Nucleus accumbens (tissue), 56 donors: ENCODE measurements at places on chromosomes 7 and 10.

DNA sequence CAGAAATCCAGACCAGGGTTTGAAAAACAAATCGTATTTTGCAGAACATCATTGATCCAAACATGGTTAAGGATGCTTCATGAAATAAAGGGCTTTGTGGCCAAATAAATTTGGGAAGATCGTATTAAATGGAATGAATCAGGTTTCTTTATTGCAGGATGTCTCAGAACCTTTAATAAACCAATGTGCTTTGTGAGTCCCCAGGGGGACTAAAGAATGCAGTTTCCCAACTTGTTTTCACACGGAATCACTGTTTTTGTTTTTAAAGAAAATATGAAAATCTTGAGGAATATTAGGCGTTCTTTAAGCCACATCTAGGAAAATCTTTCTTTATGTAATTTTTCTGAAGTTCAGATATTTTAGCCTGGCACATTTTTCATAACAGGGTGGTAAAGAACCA, 16.8 kb upstream of the CCDC172 start:
- DNase-seq, result no peak

DNA sequence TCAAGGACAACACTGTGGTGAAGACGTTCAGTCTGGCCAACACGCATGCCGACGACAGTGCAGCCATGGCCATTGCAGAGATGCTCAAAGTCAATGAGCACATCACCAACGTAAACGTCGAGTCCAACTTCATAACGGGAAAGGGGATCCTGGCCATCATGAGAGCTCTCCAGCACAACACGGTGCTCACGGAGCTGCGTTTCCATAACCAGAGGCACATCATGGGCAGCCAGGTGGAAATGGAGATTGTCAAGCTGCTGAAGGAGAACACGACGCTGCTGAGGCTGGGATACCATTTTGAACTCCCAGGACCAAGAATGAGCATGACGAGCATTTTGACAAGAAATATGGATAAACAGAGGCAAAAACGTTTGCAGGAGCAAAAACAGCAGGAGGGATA, 6.6 kb downstream of the LMOD2 start:
- no peak for DNase-seq

GRCh38 chr7:56028942-56029630, 22.2 kb downstream of the PSPH start:
- no peak for DNase-seq

- DNase-seq, result peak; percentile 1
Measured at GRCh38 chr10:17430647-17431355, 23.6 kb downstream of the ST8SIA6 start.

GRCh38 chr7:156836443-156836842, 56.5 kb downstream of the LMBR1 start:
- DNase-seq, result no peak

DNA sequence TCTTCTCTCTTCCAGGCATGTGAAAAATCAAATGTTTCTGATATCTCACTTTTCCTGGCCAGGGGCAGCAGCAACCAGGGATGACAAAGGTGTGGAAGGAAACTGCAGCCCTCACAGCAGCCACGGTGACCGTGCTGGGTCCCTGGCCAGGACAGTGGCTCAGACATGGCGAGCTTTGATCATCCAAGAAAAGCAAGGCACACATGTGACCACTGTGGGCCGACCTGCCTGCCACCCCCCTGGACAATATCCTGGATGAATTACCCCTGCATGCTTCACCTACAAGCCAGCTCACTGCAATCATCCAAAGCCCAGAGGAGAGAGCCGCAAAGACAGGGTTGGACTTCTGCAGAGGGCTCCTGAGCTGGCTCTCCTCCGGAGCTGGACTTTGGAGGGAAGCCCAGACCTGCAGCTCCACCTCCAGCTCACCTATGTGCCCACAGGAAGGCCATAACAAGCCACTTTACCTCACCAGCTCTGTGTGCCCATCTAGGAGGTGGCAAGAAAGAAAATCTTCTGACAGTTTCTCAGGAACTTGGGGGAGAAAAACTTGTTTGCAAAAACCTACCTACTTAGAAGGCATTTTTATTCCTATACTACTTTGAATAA, 2.7 kb downstream of the CHST15 start:
- DNase-seq, result no peak

DNA sequence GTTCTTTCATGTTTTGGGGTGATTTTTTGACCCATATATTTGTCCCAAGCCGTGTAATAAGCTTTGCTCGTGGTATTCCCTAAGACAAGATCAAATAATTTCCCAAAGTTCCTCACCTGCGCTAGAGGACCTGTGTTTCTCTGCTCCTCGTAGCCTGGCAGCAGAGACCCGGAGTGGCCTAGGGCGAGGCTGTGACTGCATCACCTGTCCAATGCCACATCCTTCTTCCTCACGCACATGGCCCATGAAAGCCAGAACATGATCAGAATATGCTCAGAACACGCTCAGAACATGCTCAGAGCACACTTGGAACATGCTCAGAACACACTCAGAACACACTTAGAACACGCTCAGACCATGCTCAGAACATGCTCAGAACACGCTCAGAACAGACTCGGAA, 23.8 kb downstream of the EN2 start:
- no peak for DNase-seq

DNA sequence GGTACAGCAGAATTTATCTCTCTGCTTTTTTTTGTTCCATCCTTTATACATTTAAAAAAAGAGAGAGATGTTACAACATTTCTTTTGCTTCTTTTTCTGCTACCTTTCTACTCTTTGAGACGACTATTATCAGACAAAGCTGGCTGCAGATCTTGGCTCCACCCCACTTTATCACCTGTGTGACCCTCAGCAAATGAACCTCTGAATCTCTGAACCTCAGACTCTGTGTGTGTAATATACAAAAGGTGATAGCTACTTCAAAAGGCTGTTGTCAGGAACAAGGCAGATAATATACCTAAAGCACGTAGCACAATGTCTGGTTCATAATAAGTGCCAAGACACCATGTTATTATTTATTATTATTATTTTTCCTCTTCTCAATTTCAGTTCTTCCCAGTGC, 32.6 kb upstream of the UBE2D1 start:
- no peak for DNase-seq

GRCh38 chr7:110386006-110386405, 704.9 kb upstream of the LRRN3 start:
- no peak for DNase-seq

DNA sequence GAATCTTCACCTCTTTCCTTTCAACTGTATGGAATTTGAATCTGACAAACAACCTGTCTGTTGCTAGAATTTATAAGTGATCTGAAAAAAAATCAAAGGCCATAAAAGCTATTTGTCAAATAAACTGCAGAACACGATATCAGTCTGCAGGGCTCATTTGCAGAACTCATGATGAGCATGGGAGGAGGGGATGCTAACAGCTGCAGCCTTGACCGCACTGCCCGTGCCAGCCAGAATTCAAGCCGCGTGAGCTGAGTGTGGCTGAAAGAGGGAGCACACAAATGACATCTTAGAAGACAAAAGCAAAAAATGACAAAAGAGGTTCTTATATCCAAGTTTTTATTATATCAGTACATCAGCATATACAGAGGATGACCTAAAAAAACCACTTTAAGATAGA, 15.7 kb downstream of the LRRTM3 start:
- peak; percentile 69 for DNase-seq

DNA sequence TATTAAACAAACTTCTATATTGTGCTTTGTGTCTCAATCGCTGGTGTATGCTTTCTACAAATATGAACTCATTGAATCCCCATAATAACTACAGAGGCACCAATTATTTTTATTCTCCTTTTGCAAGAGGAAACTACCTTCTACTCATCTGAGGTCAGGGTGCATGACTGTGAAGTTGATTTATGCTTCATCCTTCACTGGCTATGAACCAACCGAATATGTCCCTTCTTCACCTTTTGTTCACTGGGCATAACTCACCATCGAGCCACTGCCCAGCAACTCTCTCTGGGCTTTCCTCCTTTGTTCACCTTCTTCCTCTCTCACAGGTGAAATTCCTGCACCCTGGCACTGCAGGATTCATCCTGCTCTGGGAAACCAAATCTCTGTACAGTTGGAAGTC, 61.3 kb upstream of the PFKP start:
- DNase-seq, result no peak

- no peak for DNase-seq
Measured at GRCh38 chr7:92691578-92691977, 101.4 kb upstream of the FAM133B start.

- DNase-seq, result no peak
Measured at GRCh38 chr7:55484834-55485233, 87.5 kb downstream of the VOPP1 start.

GRCh38 chr7:4144811-4145510, 537.1 kb upstream of the FOXK1 start:
- DNase-seq, result no peak

DNA sequence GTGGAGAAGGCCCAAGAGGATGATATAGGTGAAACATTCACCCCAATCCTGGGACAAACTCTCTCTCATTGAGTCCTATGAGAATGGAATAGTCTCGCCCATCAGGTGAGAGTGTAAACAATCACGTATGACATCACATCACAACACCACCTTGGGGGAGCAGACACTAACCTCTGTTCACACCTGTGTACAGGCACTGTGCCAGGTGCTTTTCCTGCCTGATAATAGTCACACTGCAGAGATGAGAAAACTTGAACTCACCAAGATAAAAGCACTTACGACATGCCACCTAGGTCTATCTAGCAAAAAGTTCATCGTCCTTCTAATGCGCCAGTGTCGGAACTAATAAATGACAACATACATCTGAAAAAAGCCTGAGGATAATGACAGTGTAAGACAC, 187.8 kb downstream of the FAM107B start:
- DNase-seq, result no peak

- no peak for DNase-seq
Measured at GRCh38 chr7:158854681-158855081, 1.7 kb upstream of the DYNC2I1 start.

DNA sequence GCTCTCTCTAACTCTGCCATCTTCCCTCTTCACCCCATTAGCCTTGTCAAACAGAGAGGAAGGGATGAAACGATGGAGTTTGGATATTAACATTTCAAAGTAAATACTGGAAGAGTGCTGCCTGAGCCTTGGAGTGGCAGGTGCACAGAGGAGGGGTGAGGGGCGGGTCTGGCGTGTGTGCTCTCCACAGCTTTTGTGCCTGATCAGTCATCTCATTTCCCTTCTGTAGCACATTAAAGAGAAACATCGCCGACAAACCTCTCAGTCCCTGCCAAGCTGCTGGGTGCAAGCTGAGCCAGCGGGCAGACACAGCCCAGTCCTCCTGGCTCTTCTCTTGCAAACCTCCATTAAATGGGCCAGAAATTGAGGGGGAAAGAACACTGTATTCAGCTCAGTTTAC, 76.2 kb downstream of the SLIT1 start:
- DNase-seq, result no peak

- no peak for DNase-seq
Measured at GRCh38 chr10:70544431-70545340, 57.9 kb downstream of the PRF1 start.

DNA sequence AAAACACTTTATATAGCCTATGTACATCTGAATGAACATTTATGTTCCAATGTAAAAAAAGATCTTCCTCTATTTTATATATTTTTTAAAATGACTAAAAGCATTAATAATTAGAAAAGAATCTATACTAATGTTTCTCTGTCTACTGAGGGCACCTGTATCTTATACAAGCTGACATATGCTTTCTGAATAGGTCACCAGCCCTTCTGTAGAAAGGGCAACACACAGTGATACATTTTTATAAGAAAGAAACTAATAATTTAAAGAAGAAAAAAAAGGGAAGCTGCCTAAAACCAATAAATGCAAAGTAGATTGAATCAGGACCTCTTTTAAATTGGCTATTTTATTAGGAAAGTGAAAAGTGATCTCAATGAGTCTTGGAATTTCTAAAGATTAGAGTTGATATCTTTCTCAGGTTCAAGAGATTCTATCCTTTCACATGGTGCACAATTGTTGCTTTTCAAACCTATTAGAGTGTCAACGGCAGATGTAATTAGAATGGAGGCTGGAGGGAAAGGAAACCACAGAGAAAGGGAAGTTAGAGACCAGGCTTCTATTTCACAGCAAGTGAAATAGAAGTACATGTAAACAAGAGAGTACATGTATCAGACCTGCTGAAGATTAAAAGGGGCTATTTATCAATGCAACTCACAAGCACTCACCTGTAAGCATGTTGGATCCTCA, 6.3 kb downstream of the MTPN start:
- no peak for DNase-seq

DNA sequence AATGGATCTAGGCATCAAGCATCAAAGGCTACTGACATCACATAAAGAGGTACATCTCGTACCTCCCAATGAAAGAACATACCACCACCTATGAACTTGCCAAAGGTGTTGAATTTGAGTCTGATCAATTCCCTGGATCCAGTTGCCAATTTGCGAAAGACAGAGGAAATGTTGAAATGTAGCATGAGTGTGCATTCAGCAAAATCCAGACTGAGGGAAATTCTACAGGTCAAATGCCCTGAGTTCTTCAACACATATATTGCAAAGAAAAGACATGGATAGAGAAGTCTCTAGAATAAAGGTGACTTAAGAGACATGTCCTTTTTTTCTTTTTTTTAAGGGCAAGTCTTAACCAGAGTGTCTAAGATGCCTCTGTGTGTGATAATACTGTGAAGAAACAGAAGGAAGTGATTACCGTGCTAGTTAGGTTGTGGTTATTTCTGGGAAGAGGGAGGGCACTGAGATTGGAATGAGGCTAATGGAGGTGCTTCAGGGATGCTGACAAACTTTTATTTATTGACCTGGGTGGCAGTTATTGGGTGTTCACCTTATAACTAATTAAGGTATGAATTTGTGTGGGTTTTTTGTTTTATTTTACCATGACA, 128.7 kb downstream of the SAMD9 start:
- DNase-seq, result no peak

DNA sequence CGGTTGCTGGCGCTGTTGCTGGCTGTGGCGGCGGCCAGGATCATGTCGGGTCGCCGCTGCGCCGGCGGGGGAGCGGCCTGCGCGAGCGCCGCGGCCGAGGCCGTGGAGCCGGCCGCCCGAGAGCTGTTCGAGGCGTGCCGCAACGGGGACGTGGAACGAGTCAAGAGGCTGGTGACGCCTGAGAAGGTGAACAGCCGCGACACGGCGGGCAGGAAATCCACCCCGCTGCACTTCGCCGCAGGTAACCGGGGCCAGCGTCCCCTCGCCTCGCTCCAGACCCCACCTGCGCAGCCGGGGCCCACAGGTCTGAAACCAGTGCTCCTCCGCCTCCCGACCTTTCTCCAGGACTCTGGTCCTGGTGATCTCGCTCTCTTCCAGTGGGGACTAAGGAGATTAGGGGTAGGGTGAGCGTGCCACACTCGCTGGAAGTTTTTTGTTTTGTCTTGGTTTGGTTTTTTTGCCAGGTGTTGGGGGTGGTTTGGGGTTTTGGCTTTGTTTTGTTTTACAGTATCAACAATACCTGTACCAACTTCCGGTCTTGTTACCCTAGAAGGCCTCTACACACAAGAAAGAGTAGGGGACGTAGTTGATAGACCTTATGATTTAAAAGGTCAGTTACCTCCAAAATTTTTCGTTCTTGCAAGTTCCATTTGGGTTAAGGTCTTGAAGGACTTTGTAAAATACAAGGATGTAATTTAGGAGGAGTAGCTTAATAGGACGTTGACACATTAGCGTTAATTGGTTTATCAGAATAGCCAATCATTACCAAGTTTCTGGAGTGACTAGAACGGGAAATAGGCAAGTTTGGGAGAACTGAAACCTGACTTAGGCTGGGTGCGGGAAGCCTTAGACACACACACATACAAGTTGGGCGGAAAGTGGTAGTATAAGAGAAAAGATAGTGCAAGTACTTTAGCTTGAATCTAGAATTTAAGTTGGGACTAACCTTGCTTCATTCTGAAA, 704 bp downstream of the TNKS2 start:
- no peak for DNase-seq
